ENCODE measurements at places on chromosomes 7 and 10. TPM values are rescaled to one million over a fixed set of nuclear protein-coding genes. Genes with fewer than 3 reads are reported as not detected.

The CD36 gene
- not detected for total RNA-seq

The RAMP3 gene
- total RNA-seq: not detected

The PAOX gene
- 6.0 TPM for total RNA-seq

The ZNF853 gene
- 0.63 TPM for total RNA-seq

The HOXA11 gene
- not detected for total RNA-seq

The WDR86 gene
- 0.29 TPM for total RNA-seq

The TAS2R5 gene
- total RNA-seq: 1.4 TPM

The CDC14C gene
- total RNA-seq: not detected

The NUTM2E gene
- total RNA-seq: not detected

The TAS2R4 gene
- 0.49 TPM for total RNA-seq

The CYP3A4 gene
- not detected for total RNA-seq

The RGR gene
- total RNA-seq: not detected

The FBXO24 gene
- total RNA-seq: 0.80 TPM

The PIP gene
- total RNA-seq: not detected

The GRM3 gene
- total RNA-seq: not detected

The HABP2 gene
- not detected for total RNA-seq

The SLC39A12 gene
- total RNA-seq: not detected

The TAC1 gene
- total RNA-seq: not detected

The NPC1L1 gene
- not detected for total RNA-seq

The COBL gene
- not detected for total RNA-seq

The C7orf57 gene
- total RNA-seq: 0.12 TPM

The GIMAP7 gene
- total RNA-seq: 89.7 TPM

The INA gene
- 0.09 TPM for total RNA-seq

The GPR26 gene
- total RNA-seq: not detected

The SLC26A4 gene
- 8.3 TPM for total RNA-seq

The SPDYE1 gene
- total RNA-seq: 0.20 TPM

The SSC4D gene
- 0.23 TPM for total RNA-seq

The VAX1 gene
- total RNA-seq: not detected

The RAPGEF5 gene
- total RNA-seq: 0.66 TPM
